Tibial nerve (tissue), 4 donors: ENCODE measurements at places on chromosomes 2 and 18. TPM values are rescaled to one million over a fixed set of nuclear protein-coding genes. Genes with fewer than 3 reads are reported as not detected.
A peak's percentile ranks its signal among the peaks of the same experiment; 100 is the strongest.

The ZSWIM2 gene
- total RNA-seq = not detected

The ALLC gene
- total RNA-seq = 11.4 TPM

- no peak for DNase-seq
Observed at GRCh38 chr2:98004047-98004446, 8.3 kb upstream of the TMEM131 start.

DNA sequence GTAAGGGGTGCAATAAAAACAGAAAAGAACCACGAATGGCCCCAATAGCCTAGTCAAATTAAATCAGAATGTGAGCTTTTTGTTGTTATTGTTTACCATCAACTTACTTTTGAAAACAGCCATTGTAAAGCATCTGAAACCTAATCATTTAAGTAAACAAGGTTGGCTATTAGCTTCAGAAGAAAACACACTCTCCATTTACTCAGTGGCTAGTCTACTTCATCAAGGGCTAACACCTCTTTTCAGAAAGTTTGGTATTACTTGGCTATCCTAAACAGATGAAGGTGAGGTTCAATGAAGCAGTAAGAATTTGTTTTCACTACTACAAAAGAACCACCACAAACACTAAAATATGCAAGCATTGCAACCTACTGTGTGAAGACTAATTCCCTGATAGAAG is 398.0 kb downstream of the CDH2 start:
- no peak for DNase-seq

DNA sequence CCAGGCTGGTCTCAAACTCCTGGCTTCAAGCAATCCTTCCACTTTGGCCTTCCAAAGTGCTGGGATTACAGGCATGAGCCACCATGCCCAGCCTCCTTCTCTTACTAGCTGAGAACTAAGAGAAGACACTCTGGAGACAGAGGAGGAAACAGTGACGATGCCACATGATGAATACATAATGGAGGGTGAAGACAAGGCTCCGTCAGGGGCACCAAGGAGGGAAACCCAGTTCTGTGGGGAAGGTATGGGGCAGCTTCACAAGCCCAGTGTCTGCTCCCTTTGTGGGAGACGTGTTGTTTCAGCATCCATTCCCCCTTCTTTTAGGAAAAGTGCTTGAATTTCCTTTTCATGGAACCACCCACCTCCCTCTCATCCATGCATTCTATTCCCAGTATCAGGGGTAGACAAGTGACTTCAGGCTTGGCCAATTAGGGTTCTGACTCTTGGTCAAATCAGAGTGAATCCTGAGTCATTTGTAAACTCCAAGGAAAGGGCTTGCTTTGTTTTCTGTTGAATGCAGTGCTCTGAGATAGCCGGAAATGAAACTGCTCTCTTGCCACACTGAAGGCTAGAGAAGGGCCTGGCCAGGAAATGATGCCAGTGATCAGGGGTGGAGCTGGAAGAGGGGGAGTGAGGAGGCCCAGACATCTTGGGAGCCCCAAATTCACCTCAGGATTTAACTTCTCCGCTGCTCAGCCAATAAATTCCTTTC is 23.7 kb downstream of the TMEM127 start:
- peak; percentile 40 for DNase-seq

DNA sequence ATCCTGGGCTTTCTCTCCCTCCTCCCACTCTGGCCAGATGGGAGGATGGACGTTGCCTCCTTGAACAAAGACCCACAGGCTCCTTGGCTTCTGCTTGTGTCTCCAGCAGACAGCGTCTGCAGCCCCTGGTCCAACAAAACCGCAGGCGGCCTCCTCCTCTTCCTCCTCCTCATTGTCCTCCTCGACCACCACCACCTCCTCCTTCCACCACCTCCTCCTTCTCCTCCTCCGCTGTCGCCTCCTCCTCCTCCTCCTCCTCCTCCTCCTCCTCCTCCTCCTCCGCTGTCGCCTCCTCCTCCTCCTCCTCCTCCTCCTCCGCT is 45.7 kb upstream of the ALPP start:
- no peak for DNase-seq

The TNS1 gene
- total RNA-seq = 461 TPM

DNA sequence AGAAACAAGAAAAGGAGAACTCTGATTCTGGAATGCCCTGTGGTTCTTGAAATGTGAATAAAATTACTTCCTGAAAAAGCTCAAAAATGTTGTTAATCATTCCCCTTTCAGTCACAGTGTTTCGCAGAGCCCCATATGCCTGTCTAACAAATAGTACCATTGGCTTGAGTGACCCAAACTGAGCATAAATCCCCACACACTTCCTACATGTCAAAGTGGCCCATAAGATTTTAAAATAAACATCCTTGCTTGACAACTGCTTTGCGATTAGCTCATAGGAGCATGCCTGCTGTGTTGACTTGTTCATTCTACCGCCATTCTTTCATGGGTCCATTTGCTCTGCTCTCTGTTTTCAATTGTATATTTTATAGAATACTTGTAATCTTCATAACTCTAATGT is 377.8 kb upstream of the SMIM21 start:
- DNase-seq = no peak

The SERPINB4 gene
- total RNA-seq = not detected

GRCh38 chr2:14535156-14535555 is 97.4 kb upstream of the LRATD1 start:
- no peak for DNase-seq
